ENCODE measurements at places on chromosomes 13 and 19. TPM values are rescaled to one million over a fixed set of nuclear protein-coding genes. Genes with fewer than 3 reads are reported as not detected.

Gene PABPC3
- 1.2 TPM for total RNA-seq

Gene AP1M2
- total RNA-seq: not detected

DNA sequence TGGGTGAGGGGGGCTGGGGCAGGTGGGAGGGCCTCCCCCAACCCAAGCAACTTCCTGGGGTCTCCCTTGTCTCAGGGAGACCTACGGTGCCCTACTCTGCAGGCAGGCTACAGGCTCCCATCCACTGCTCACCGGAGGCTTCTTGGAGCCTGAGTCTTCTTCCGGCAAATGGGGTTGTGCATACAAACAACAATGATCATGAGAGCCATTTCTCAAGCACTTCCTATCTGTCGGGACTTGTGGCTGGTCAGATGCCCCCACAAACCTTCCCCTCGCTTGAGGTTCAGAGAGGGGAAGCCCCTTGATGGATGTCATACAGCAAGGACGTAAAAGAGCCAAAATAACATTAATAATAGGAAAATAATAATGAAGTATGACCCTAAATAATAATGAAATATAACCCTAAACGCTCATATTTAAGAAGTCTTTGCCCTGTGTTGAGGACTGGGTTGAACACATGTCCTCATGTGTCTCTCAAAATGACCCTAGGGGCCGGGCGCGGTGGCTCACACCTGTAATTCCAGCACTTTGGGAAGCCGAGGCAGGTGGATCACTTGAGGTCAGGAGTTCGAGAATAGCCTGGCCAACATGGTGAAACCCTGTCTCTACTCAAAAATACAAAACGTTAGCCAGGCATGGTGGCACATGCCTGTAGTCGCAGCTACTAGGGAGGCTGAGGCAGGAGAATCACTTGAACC is 727 bp downstream of the CD37 start:
- no peaks in the 10 kb centered on the region for H3K27me3 ChIP-seq
- peak; percentile 29 for DNase-seq
- peaks cover 49% of the 10 kb centered on the region for H3K4me1 ChIP-seq
- peaks cover 27% of the 10 kb centered on the region for H3K36me3 ChIP-seq
- H3K4me3 ChIP-seq: peak overlapping the region; percentile 95

GRCh38 chr19:8311461-8312260 is 3.5 kb upstream of the CD320 start:
- DNase-seq: no peak
- no peak overlapping the region for H3K27ac ChIP-seq
- H3K36me3 ChIP-seq: peaks cover 35% of the 10 kb centered on the region
- no peaks in the 10 kb centered on the region for H3K27me3 ChIP-seq
- H3K4me1 ChIP-seq: peaks cover 23% of the 10 kb centered on the region
- no peak overlapping the region for H3K4me3 ChIP-seq

GRCh38 chr19:19406878-19407632 is 1.6 kb downstream of the GATAD2A start:
- peak overlapping the region; percentile 97 for H3K27ac ChIP-seq
- no peaks in the 10 kb centered on the region for H3K27me3 ChIP-seq
- peaks cover 27% of the 10 kb centered on the region for H3K36me3 ChIP-seq
- DNase-seq: peak; percentile 66
- peaks cover 67% of the 10 kb centered on the region for H3K4me1 ChIP-seq

- peaks cover 3% of the 10 kb centered on the region for H3K4me1 ChIP-seq
- no peak for DNase-seq
- H3K4me3 ChIP-seq: no peak overlapping the region
- peaks cover 45% of the 10 kb centered on the region for H3K27me3 ChIP-seq
- H3K27ac ChIP-seq: no peak overlapping the region
- no peaks in the 10 kb centered on the region for H3K36me3 ChIP-seq
These were observed 4.1 kb downstream of the FPR2 start for GRCh38 chr19:51765086-51765485.

- H3K36me3 ChIP-seq: no peaks in the 10 kb centered on the region
- no peak for DNase-seq
- no peak overlapping the region for H3K4me3 ChIP-seq
- H3K27me3 ChIP-seq: peaks cover 7% of the 10 kb centered on the region
- peaks cover 7% of the 10 kb centered on the region for H3K4me1 ChIP-seq
These were observed 15.4 kb upstream of the CD22 start for GRCh38 chr19:35313587-35313986.

Gene ADGRE3
- total RNA-seq: not detected

DNA sequence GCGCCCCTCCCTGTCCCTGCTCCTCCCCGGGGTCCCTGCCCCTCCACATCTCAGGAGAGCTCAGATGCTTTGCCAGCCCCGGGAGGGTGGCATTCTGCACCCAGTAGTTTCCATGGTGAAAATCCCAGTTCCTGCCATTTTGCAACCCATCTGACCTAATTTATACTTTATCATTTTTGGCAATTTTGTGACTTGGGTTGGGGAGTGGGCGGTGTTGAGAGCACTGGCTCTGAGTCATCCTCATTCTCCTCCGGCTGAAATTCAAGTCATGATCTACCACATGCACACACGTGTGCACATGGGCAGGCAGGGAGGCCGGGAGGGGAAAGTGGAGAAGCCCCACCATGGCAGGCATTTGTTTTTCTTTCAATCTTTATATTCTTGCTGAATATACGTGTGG is 208.6 kb downstream of the URI1 start:
- peaks cover 9% of the 10 kb centered on the region for H3K27me3 ChIP-seq
- no peak overlapping the region for H3K27ac ChIP-seq
- peaks cover 9% of the 10 kb centered on the region for H3K4me1 ChIP-seq

Gene OSCAR
- 0.37 TPM for total RNA-seq

- peaks cover 10% of the 10 kb centered on the region for H3K4me1 ChIP-seq
- H3K27me3 ChIP-seq: no peaks in the 10 kb centered on the region
- no peak for DNase-seq
These were observed 116.7 kb downstream of the LMO7 start for GRCh38 chr13:75752826-75753225.

DNA sequence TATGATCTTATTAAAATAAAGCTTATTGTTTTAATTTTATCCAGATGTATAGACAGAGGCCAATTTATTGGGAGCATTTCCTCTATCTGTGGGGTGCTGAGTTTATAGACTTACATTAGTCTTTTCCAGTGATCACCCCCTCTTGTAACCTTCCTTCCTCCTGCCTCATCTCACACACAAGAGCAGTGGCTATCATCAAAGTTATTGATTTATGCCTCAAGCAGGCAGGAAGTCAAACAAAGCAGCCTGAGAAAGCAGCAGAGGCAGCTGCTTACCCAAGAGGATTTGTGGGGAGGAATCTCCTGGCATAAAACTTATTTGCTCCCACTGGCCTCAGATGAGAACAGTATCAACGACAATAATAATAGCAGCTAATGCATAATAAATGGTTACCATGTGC is 26.3 kb upstream of the DCLK1 start:
- peaks cover 23% of the 10 kb centered on the region for H3K27me3 ChIP-seq
- H3K27ac ChIP-seq: no peak overlapping the region
- no peaks in the 10 kb centered on the region for H3K4me1 ChIP-seq
- no peak for DNase-seq
- no peaks in the 10 kb centered on the region for H3K36me3 ChIP-seq

DNA sequence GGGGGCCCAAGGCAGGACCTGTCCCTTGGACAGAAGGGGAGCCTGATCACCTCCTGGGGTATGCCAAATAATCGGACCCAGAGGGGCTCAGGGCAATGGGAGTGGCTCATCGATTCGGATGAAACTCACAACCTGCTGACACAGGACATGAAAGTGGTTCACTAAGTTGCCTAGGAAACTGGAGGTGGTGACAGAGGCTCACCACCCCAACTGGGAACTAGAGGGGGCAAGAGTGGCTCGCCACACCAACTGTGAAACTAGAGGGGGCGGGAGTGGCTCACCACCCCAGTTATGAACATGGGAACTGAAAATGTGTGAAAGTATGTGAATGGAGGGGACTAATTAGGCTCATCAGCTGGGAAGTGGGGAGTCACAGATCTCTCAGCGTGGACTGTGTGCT is 46.3 kb upstream of the ZNF737 start:
- H3K27ac ChIP-seq: no peak overlapping the region
- H3K36me3 ChIP-seq: peaks cover 15% of the 10 kb centered on the region
- H3K4me1 ChIP-seq: no peaks in the 10 kb centered on the region
- H3K27me3 ChIP-seq: no peaks in the 10 kb centered on the region

DNA sequence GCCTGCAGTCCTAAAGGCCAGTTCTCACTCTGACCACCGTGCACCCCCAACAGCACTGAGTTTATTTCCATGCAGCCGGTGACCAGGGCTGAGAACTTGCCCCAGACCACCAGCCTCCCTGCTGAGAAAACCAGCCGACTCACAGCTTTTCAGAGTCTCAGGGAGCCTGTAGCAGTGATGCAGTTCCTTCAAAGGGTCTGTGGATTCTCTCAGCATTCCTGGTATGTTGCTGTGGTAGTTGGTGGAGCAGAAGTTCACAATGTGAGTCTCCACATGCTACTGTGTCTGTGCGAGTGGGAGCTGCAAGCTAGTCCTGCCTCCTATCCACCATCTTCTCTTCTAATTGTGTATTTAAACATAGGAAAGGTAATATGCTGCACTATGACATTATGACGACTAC is 254.9 kb upstream of the KLF12 start:
- DNase-seq: no peak
- no peak overlapping the region for H3K27ac ChIP-seq
- H3K27me3 ChIP-seq: no peaks in the 10 kb centered on the region
- no peaks in the 10 kb centered on the region for H3K4me1 ChIP-seq
- no peak overlapping the region for H3K4me3 ChIP-seq

- no peaks in the 10 kb centered on the region for H3K27me3 ChIP-seq
- H3K4me3 ChIP-seq: no peak overlapping the region
- H3K27ac ChIP-seq: no peak overlapping the region
- H3K4me1 ChIP-seq: peaks cover 50% of the 10 kb centered on the region
- DNase-seq: no peak
- H3K36me3 ChIP-seq: peaks cover 33% of the 10 kb centered on the region
These were observed 5.8 kb downstream of the AKAP11 start for GRCh38 chr13:42277618-42278276.

DNA sequence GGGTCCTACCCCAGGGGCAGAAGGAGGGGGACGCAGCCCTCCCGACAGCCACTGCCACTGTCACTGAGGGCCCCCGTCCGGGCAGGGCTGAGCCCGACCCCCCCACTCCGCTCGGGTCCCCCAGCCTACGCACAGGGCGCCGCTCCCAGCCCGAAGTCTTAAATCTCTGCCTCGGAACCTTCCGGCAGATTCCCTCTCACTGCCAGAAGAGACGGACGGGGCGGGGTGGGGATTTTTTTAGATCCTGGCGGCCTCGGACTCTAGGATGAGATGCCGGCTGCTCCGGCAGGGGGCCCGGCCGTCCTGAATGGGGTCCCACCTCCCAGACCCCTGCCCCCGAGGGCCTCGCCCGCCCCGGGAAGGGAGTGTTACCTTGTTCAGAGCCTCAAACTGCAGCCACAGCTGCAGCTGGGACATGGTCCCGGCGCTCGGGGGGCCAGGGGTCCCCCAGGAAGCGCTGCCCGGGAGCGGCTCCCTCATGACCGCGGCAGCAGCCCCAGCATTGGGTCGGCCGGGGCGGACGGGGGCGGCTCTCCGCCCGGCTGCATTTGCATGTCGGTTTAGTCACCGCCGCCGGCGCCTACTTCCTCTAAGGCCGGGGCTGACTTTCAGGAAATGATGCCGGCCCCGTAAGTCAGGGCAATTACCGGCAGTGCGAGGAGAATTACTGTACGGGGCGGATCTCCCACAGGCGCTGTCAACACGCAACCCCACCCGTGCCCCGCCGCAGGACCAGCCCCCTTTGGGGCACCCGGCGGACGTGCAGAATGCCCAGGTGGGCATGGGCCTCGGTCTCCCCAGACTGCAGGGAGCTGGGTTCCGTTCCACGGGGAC is 28.1 kb downstream of the GPX4 start:
- H3K27me3 ChIP-seq: no peaks in the 10 kb centered on the region
- H3K4me3 ChIP-seq: peak overlapping the region; percentile 85
- DNase-seq: peak; percentile 90
- H3K4me1 ChIP-seq: peaks cover 27% of the 10 kb centered on the region
- H3K36me3 ChIP-seq: peaks cover 5% of the 10 kb centered on the region

Gene CD70
- total RNA-seq: 15.2 TPM

- no peak for DNase-seq
- no peaks in the 10 kb centered on the region for H3K4me1 ChIP-seq
- H3K27ac ChIP-seq: no peak overlapping the region
- peaks cover 28% of the 10 kb centered on the region for H3K27me3 ChIP-seq
These were observed 99.9 kb upstream of the FAM216B start for GRCh38 chr13:42681326-42682100.

DNA sequence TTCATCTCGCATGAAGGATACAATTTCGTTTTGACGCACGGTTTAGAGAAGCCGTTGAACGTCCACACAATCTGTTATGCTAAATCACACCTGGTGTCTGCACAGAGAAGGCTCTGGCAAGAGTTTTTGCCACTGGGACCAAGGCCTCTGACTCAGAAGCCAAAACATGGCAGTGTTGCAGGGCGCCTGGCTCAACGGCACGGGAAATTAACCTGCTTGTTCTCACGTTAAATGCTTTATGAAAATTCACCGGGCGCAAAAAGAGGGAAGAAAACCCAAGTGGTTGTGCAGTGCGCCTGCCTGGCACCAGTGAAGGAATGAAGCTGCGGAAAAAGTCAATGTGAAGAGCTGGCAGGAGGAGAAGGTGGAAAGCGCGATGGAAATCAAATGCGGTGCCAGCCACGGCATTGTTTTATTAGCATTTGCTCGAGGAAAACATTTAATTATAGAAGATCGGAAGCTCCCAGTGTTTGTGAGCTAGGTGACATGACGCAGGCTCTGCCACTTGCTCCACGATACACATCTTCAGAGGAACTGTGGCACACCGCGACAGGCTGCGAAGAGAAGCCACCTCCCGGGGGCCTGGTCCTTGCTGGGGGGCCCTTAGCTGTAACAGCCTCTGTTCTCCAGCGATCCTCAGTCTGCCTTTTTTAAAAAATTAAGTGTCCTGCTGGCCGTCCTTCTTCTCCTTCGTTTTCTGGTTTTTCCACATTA is 126.2 kb downstream of the ZIC5 start:
- no peak for DNase-seq
- no peaks in the 10 kb centered on the region for H3K36me3 ChIP-seq
- no peak overlapping the region for H3K4me3 ChIP-seq
- H3K27me3 ChIP-seq: no peaks in the 10 kb centered on the region
- H3K27ac ChIP-seq: no peak overlapping the region

DNA sequence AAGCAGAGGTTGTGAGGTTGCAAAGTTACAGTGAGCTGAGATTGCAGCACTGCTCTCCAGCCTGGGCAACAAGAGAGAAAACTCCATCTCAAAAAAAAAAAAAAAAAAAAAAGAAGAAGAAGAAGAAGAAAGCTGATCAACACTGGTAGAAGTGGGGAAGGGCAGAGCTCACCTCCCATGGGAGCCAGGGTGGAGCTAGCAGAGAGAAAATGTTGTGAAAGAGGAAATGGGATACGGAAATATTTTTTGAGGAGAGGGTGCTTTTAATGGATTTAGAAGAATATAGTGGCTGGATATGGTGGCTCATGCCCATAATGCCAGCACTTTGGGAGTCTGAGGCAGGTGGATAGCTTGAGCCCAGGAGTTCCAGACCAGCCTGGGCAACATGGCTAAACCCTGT is 6.8 kb downstream of the GPR42 start:
- no peak overlapping the region for H3K27ac ChIP-seq
- peaks cover 11% of the 10 kb centered on the region for H3K27me3 ChIP-seq

Gene CEACAM19
- 0.62 TPM for total RNA-seq

GRCh38 chr13:74092711-74093110 is 41.5 kb downstream of the KLF12 start:
- peak overlapping the region; percentile 72 for H3K27ac ChIP-seq
- DNase-seq: no peak
- peak overlapping the region; percentile 35 for H3K4me3 ChIP-seq
- H3K36me3 ChIP-seq: peaks cover 23% of the 10 kb centered on the region

GRCh38 chr19:49920624-49921363 is 8.2 kb upstream of the ATF5 start:
- no peaks in the 10 kb centered on the region for H3K27me3 ChIP-seq
- peaks cover 41% of the 10 kb centered on the region for H3K36me3 ChIP-seq
- peaks cover 27% of the 10 kb centered on the region for H3K4me1 ChIP-seq
- no peak overlapping the region for H3K4me3 ChIP-seq
- peak overlapping the region; percentile 46 for H3K27ac ChIP-seq
- no peak for DNase-seq

Gene KLK12
- not detected for total RNA-seq

Measured in activated naive CD8-positive, alpha-beta T cell treated with anti-CD3 and anti-CD28 coated beads for 36 hours (primary cell).